Brain (organoid and tissue), 16 donors: ENCODE measurements at places on chromosomes 2 and 18.

DNA sequence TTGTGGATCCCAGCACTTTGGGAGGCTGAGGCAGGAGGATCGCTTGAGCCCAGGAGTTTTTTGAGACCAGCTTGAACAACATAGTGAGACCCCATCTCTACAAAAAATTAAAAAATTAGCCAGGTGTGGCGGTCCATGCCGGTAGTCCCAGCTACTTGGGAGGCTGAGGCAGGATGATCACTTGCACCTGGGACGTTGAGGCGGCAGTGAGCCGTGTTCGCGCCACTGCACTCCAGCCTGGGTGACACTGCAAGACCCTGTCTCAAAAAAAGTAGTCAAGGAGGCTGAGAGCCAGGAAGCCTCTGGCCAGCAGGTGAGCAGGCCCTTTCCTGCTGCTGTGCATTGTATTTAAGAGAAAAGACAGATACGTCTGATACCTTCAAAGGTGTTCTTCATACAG is 11.1 kb upstream of the PROC start:
- no peak for DNase-seq

- no peak for DNase-seq
These were observed 43.7 kb downstream of the CERKL start for GRCh38 chr2:181613241-181613640.

GRCh38 chr2:120531365-120531764 is 185.4 kb downstream of the INHBB start:
- DNase-seq = no peak

- DNase-seq = no peak
These were observed 360.5 kb upstream of the NT5C1B start for GRCh38 chr2:18949871-18950270.

- no peak for DNase-seq
These were observed 110.1 kb downstream of the MCFD2 start for GRCh38 chr2:46805401-46805951.
